Stimulated activated naive CD8-positive, alpha-beta T cell treated with anti-CD3 and anti-CD28 coated beads, Interleukin-15, Interleukin-2, amounts not matched to agents 100 U/mL and 50 U/mL, for 24 hours (primary cell): ENCODE measurements at places on chromosomes 11 and 22.

DNA sequence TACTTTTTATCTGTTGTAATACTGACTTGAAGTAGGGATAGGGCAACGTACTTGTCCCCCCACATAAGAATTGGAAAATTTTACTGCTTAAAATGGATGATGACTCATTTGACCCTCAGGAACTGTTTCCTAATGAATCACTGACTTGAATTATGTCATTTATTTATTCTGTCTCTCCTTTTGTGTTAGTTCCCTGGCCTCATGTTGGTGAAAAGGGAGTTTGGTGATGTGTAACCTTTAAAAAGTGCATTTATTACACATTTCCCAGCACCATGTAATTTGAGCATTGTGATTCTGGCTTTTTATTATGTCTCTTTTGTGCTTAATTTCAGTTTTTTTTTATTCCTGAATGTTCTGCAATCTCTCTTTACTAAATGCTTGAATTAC lies 20.3 kb upstream of the PGM2L1 start:
- no peak for DNase-seq

- DNase-seq = no peak
These were observed 26.1 kb upstream of the BAIAP2L2 start for GRCh38 chr22:38136607-38137006.

GRCh38 chr11:124597626-124598025 lies 13.6 kb upstream of the PANX3 start:
- no peak for DNase-seq

DNA sequence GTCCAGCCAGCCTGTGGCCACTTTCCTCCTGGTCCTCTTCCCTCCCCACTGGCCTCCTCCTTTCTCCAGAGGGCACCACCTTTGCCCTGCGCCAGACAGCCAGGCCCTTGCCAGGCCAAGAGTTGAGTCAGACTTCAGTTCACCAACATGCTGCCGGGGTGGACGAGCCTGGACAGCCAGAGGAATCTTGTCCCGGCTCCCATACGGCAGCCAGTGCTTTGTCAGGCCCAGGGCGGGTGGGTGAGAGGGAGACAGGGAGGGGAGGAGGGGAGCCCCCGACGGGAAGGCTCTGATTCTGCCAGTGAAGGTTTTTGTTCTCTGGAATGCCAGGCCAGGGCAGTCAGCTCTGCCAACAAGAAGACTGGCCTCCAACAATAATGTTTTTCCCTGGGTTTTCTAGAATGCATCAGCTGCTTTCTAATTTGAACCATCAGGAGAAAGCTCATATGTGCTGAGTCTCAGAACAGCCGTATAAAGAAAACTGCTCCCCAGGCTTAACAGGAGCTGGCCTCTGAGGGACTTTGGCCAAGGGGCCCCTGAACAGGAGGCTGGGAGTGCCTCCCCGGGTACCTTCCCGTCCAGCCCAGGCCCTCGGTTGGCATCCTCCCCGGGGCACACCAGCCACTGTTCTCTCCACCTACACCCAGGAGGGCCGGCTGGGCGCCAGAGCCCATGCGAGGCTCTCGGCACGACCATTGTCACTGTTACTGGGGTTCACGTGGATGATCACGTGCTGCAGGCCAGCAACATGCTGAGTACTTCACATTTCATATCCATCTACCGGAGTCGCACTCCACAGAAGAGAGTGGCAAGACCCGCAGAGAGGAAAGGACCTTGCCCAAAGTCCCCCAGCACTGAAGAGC lies 28.6 kb downstream of the LIF start:
- no peak for DNase-seq
